ENCODE measurements at places on chromosomes 13 and 19.
A peak's percentile ranks its signal among the peaks of the same experiment; 100 is the strongest.

DNA sequence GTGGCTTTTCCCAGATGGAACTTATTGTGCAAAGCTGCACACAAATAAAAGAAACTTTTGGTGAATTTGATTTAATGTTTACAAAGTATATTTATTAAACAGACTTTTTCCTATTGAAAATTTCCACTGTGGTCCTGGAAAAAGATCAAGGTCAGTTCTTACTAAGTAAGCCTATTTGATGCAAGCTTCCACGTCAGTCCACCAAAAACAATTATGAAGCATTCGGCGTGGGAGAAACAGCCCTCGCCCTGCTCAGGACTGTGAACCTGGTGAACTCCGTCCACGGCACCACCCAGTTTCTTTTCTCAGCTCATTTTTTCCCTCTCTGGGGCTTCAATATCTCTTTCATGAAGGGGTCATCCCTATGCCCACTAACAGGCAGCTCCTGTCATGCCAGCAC is 149.8 kb downstream of the EFNB2 start:
- no peak for DNase-seq

- no peak for DNase-seq
Measured at GRCh38 chr19:57907394-57907793, 9.0 kb downstream of the ZNF417 start.

DNA sequence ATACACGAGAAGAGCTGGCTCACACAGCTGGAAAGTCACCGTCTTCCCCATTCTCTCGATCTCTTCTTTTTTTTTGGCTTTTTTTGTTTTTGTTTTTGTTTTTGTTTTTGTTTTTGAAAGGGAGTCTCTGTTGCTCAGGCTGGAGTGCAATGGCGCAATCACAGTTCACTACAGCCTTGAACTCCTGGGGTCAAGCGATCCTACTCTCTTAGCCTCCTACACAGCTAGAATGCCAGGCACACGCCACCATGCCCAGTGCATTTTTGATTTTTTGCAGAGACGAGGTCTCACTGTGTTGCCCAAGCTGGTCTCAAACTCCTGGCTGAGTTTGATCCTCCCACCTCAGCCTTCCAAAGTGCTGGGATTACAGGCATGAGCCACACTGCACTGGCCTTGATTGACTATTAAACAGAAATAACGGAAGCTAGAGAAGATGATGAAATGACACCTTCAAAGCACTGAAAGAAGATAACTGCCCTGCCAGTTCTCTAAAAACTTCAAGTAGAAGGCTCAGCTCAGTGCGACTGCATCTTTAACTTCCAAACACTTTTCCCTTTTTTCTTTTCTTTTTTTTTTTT is 4.0 kb downstream of the FXYD3 start:
- no peak for DNase-seq

- no peak for DNase-seq
Measured at GRCh38 chr13:40615619-40616018, 50.8 kb downstream of the FOXO1 start.

DNA sequence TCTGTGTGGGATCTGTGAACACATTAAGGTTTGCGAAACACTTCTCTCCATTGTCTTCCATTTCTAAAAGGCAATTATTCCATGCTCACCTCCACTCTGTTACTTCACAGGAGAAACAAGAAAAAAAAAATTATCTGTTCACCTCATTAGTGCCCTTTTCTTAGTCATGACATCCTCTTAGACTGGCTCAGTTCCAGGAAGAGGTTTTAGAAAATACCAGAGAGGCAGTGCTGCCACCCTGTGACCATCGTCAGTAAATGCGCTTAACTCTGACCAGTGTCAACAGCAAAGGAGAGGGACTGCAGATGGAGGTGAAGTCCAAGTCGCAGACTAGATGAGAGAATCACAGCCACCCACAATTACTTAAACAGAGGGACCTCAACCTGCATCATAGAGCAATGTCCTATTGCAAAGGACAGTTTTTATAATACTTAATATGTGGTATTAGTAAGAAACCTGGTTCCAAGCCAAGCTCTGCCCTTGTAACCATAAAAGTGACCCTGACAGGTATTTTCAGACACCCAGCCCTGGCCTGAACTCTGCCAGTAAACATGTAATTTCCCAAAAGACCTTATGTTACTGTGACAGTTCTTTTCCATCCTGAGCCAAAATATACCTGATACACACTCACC is 19.4 kb downstream of the CEACAM21 start:
- DNase-seq, result peak; percentile 70

GRCh38 chr13:97757807-97758206 is 195.7 kb upstream of the IPO5 start:
- DNase-seq, result no peak

GRCh38 chr13:110238818-110239195 is 68.2 kb downstream of the COL4A1 start:
- DNase-seq, result no peak

DNA sequence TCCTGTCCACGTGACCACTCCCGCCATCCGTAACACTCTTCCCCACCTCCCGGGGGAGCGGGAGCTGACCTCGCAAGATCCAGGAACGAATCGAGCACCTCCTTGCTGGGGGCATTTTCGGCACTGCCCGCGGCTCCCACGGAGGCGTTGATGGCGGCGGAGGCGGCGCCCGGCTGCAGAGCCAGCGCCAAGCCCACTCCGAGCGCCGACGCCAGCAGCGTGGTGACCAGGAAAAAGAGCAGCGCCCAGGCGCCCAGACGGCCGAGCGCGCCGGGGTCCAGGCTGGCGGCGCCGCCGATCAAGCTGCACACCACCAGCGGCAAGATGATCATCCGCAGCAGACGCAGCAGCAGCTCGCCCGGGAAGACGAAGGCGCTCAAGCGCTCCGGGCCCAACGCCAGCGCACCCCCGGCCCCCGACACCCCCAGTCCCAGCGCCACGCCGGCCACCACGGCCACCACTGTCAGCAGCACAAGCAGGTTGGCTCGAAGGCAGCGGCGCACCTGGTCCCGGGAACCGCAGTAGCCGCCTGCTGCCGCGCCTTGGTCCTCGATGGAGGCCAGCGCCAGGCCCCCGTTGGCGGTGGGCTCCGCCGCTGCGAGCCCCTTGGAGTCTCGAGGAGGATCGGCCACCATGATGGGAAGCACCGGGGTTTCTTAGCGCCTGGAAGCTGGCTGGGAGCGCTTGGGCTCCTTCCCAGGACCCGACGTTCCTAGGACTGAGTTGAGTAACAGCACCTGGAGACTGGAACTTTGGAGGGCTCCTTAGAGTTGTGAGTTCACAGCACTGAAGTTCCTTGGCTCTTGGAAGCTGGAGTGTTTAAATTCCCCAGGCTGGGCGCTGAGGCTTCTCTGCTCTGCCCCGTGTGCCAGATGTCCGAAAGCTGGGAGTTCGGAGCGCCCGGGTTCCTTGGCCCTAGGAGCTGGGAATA is 798 bp downstream of the SLC1A5 start:
- peak; percentile 48 for DNase-seq

DNA sequence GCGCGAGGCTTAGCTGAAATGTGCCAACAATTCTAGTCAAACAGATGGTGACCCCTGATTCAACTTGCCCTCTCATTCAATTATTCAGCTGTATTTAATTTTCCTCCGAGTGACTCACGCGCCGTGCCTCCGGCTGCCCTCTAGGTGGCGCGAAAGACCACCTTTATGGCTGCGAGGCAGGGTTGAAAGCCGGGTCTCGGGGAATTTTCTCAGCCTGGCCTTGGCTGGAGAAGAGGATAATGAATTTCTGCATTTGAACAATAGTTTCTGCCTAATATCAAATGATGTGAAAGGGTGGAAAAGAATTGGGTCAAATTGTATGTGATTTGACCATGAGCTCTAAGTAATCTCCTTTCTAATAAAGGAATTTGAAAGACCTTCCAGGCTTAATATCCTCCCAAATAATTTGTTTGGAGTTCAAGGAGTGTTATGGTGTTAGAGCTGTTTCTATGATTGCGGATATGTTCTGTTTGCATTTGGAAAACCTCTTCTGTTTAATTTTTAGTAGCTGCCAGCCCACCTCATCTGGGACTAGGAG is 310.9 kb downstream of the ZNF536 start:
- peak; percentile 60 for DNase-seq

- DNase-seq, result no peak
Measured at GRCh38 chr13:48142436-48142835, 47.5 kb upstream of the MED4 start.

GRCh38 chr19:3065675-3066357 is 3.5 kb upstream of the TLE5 start:
- no peak for DNase-seq

- no peak for DNase-seq
Measured at GRCh38 chr13:100904293-100904976, 229.8 kb upstream of the TMTC4 start.

GRCh38 chr13:51019026-51019425 is 92.0 kb downstream of the C13orf42 start:
- no peak for DNase-seq

GRCh38 chr13:94218951-94219350 is 260.5 kb downstream of the DCT start:
- no peak for DNase-seq

DNA sequence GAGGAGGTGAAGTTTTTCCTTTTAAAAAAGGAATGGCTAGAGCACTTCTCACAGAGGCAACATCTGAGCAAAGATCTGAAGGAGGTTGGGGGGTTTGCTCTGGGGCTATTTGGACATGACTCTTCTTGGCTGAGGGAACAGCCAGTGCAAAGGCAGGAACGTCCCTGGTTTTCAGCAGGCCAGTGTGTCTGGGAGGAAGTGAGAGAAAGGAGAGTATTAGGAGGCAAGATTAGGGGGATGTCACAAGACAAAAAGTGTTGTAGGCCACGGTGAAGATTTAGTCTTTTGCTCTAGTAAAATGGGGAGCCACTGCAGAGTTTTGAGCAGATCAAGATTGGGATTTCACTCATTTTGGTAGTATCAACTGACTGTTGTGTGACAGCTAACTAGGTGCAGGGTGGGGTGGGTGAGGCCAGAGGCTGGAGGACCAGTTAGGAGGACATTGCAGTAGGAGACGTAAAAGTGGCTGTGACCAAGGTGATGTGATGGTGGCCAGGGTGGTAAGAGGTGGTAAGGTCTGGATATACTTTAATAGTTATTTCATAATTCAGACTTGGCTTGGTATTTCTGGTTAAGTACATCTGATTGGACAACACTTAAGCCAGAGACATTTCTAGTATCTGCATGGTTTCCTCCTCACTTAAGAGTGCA is 40.6 kb downstream of the WDFY2 start:
- no peak for DNase-seq

GRCh38 chr13:36709136-36709890 is 35.5 kb downstream of the SERTM1 start:
- no peak for DNase-seq

GRCh38 chr13:104170980-104171555 is 1104.9 kb upstream of the SLC10A2 start:
- DNase-seq, result no peak

GRCh38 chr13:37257051-37257450 is 151.6 kb upstream of the CSNK1A1L start:
- DNase-seq, result no peak

- DNase-seq, result no peak
Measured at GRCh38 chr13:76522083-76522755, 364.0 kb downstream of the KCTD12 start.

GRCh38 chr13:48828962-48829411 is 146.7 kb upstream of the FNDC3A start:
- no peak for DNase-seq

DNA sequence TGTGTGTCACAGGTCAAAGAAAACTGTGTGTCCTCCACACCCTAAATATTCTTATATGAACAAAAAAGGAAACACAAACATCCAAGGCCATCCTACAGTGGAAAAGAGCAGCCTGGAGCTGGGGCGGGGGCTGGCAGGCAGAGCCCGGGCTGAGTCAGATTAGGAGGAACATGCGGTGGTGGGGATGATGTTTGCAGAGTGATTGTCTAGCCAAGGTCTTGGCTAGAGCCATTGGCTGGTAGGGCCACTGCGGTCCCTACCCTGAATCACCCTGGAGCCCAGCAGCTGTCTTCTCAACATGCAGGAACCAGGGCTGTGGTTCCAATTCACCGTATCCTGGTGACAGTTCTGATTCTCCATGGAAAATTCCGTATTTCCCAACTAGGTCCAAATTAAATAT is 439.5 kb downstream of the FGF9 start:
- DNase-seq, result no peak

- no peak for DNase-seq
Measured at GRCh38 chr13:98657506-98658085, 80.7 kb upstream of the STK24 start.

- no peak for DNase-seq
Measured at GRCh38 chr13:20126541-20127261, 34.2 kb downstream of the GJA3 start.

DNA sequence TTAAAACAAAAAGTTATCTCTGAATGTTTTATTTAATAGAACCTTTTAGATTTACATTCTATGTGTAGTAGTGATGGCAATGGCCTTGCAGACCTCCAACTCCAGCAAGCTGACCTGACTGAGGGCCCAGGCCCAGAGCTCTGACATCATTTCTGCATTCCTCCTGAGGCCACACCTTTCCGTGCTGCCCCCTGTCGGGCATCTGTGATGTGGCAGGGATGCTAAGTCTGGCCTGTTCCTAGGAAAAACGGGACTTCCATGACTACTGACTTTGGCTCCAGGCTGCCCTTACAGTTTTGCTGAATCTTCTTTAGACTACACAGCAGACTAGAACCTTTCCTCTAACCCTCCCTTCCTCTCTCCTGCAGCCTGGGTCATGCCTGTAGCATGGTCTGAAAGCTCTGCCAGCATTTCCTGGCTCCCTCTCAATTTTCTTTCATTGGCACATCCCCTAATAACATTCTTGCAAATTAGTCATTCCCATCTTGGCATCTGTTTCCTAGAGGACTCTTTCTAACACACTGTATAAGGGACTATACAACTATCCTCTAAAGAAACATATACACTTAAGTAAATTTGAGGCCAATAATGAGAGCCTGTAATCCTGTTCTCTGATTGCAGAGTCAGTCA is 249.1 kb downstream of the GPC5 start:
- peak; percentile 4 for DNase-seq

DNA sequence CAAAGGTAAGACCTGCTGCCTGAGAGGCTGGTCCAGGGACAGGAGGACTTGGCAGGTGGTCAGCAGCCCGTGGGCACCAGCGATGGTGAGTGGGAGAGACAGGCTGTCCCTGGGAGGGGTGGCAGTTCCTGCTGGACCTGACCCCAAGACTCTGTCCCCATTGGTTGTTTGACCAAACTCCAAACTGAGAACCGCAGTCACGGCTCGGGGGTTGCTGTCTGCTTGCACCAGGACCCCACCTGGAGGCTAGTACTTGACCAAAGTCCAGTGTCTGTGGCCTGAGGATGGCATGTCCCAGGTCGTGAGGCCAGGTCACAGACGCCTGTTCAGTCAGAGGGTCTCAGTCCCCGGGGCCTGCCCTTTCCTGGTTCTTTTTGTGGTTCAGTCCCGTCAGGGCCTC is 9.9 kb upstream of the ZNF14 start:
- no peak for DNase-seq
